ENCODE measurements at places on chromosomes 7 and 10. TPM values are rescaled to one million over a fixed set of nuclear protein-coding genes. Genes with fewer than 3 reads are reported as not detected.

The HKDC1 gene
- total RNA-seq, result 0.30 TPM

GRCh38 chr10:116287906-116288501 is 15.0 kb upstream of the GFRA1 start:
- peaks cover 13% of the 10 kb centered on the region for H3K4me1 ChIP-seq
- no peaks in the 10 kb centered on the region for H3K36me3 ChIP-seq
- no peak overlapping the region for H3K4me3 ChIP-seq

GRCh38 chr10:28822719-28823464 is 145.6 kb downstream of the BAMBI start:
- H3K4me3 ChIP-seq, result no peak overlapping the region
- no peaks in the 10 kb centered on the region for H3K36me3 ChIP-seq
- no peaks in the 10 kb centered on the region for H3K4me1 ChIP-seq
- H3K27ac ChIP-seq, result no peak overlapping the region
- no peak for DNase-seq

- no peak overlapping the region for H3K4me3 ChIP-seq
- no peak overlapping the region for H3K27ac ChIP-seq
- H3K4me1 ChIP-seq, result no peaks in the 10 kb centered on the region
- DNase-seq, result no peak
Observed at GRCh38 chr10:25614652-25615051, 319.4 kb upstream of the MYO3A start.

DNA sequence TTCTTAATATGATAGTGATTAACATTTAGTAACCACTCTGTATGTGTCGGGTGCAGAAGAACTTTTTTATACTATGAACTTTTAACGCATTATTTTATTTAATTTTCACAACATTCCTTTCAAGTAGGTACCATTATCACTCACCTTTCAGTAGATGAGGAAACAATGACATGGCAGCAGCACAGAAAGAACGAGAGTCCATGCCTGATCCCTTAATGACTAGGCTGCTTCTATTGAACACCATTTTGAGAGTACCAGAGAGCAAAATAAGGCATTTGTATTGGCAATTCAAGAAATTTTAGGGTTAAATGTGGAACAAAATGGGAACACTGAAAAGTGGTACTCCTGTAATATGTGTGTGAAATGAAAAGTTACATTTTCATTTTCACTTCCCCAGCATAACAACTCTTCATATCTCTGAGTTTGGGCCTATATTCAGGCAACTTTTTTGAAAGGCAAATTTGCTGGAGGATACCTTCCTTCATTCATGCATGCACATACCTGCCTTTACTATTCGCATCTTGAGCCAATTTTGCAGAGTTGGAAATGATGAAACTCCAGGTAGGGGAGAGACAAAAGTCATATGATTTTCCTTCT is 12.8 kb downstream of the LRRN3 start:
- no peak overlapping the region for H3K27ac ChIP-seq
- DNase-seq, result no peak
- no peaks in the 10 kb centered on the region for H3K27me3 ChIP-seq
- no peaks in the 10 kb centered on the region for H3K36me3 ChIP-seq
- H3K4me1 ChIP-seq, result peaks cover 11% of the 10 kb centered on the region

- H3K27me3 ChIP-seq, result no peaks in the 10 kb centered on the region
- no peak for DNase-seq
- H3K36me3 ChIP-seq, result no peaks in the 10 kb centered on the region
- no peak overlapping the region for H3K4me3 ChIP-seq
- no peak overlapping the region for H3K27ac ChIP-seq
- peaks cover 9% of the 10 kb centered on the region for H3K4me1 ChIP-seq
Observed at GRCh38 chr10:6314620-6315205, 112.0 kb downstream of the PFKFB3 start.

The LEP gene
- total RNA-seq, result not detected

The CFAP58 gene
- 0.53 TPM for total RNA-seq

DNA sequence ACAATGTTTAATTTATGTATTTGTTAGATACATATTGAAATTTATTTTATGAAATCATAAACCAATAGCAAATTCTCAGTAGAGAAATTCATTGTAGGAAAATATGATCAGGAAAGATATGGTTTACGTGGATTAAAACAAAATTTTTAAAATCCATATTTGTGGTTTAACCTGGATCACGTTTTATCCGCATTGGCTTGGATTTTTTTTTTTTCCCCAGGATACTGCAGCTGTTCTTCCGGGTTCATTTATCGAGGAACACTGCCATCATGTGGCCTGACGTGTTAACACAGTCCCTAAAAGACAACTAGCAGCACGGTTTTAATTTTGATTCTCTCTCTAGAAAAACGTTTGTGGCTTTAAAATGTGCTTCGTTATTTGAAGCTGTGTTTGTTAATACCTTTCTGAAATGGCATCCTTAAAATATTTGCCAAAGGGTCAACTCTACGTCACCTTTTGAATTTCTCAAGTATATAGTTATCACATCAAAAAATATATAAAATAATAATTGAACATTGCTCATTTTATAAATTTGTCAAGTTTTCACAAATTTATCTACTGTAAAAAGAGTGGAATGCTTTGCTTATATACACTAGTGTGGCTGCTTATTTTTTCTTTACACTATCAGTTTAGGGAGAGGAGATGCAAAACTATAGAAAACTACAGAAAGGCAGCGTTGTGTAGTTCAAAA is 8.7 kb upstream of the ASB4 start:
- H3K27ac ChIP-seq, result no peak overlapping the region
- no peak overlapping the region for H3K4me3 ChIP-seq
- no peaks in the 10 kb centered on the region for H3K36me3 ChIP-seq
- H3K4me1 ChIP-seq, result peaks cover 38% of the 10 kb centered on the region
- DNase-seq, result peak; percentile 85
- no peaks in the 10 kb centered on the region for H3K27me3 ChIP-seq

GRCh38 chr10:5976512-5977470 is 552 bp downstream of the IL15RA start:
- peak; percentile 58 for DNase-seq
- H3K36me3 ChIP-seq, result no peaks in the 10 kb centered on the region
- H3K27me3 ChIP-seq, result peaks cover 97% of the 10 kb centered on the region
- H3K27ac ChIP-seq, result no peak overlapping the region
- peaks cover 3% of the 10 kb centered on the region for H3K4me1 ChIP-seq

All from neural progenitor cell (in vitro differentiated cells).